Activated naive CD8-positive, alpha-beta T cell treated with anti-CD3 and anti-CD28 coated beads, Interleukin-2, amount 10 ng/mL, durations not matched to agents 7 days and 5 days (primary cell): ENCODE measurements at places on chromosomes 3 and 15. TPM values are rescaled to one million over a fixed set of nuclear protein-coding genes. Genes with fewer than 3 reads are reported as not detected.

The GLT8D1 gene
- 45.7 TPM for total RNA-seq

The SLC49A4 gene
- 3.2 TPM for total RNA-seq

The OXSM gene
- total RNA-seq, result 13.6 TPM

The TM6SF1 gene
- 16.3 TPM for total RNA-seq

The MYZAP gene
- not detected for total RNA-seq

The POLQ gene
- total RNA-seq, result 25.9 TPM

The ADAMTSL3 gene
- not detected for total RNA-seq

The TIGIT gene
- total RNA-seq, result 42.4 TPM

The KLF15 gene
- 0.22 TPM for total RNA-seq

The NEK4 gene
- 22.4 TPM for total RNA-seq

The CLDN18 gene
- not detected for total RNA-seq

The ADCY5 gene
- not detected for total RNA-seq

The RCCD1 gene
- 31.5 TPM for total RNA-seq

The PP2D1 gene
- not detected for total RNA-seq

The CCR5 gene
- 44.3 TPM for total RNA-seq

The COL8A1 gene
- not detected for total RNA-seq

The LRRC49 gene
- total RNA-seq, result not detected

The OIP5 gene
- total RNA-seq, result 17.1 TPM

The ADGRG7 gene
- not detected for total RNA-seq

The GNL3 gene
- 75.9 TPM for total RNA-seq

The CCR9 gene
- total RNA-seq, result 19.4 TPM

The ANKUB1 gene
- total RNA-seq, result not detected

The TTLL13 gene
- total RNA-seq, result 0.47 TPM
